ENCODE measurements at places on chromosomes 1 and 21. TPM values are rescaled to one million over a fixed set of nuclear protein-coding genes. Genes with fewer than 3 reads are reported as not detected.
A peak's percentile ranks its signal among the peaks of the same experiment; 100 is the strongest.

DNA sequence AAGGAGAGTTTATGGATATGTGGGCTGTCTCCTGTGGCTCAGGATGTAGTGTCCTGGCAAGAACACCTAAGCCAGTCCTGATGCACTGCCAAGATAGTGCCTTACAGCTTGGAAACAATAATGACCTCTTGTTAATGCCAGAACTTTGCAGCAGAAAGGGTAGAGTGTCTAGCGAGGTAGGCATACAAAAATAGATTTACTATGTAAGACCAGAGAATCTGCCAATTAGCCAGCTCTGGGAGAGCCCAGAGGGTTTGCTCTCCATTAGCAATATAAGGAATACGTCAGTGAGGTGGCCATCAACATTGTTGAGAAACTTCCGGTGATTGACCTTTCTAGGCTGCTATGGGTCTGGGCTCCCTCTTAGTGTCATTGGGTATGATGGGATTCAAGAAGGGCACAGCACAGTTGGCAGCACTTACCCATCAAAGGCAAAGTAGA is 178.5 kb upstream of the GALNT2 start:
- DNase-seq: no peak

- peak; percentile 60 for DNase-seq
Measured at GRCh38 chr1:230140221-230141020, 73.4 kb downstream of the GALNT2 start.

ASPM gene
- 10.0 TPM for polyA plus RNA-seq

APCS gene
- polyA plus RNA-seq: 0.06 TPM

CAPN8 gene
- polyA plus RNA-seq: 8.7 TPM

All from large intestine (tissue), 12 donors.